ENCODE measurements at places on chromosomes 2 and 18.

GRCh38 chr2:39265315-39265714 is 21.5 kb upstream of the CDKL4 start:
- no peak for DNase-seq

DNA sequence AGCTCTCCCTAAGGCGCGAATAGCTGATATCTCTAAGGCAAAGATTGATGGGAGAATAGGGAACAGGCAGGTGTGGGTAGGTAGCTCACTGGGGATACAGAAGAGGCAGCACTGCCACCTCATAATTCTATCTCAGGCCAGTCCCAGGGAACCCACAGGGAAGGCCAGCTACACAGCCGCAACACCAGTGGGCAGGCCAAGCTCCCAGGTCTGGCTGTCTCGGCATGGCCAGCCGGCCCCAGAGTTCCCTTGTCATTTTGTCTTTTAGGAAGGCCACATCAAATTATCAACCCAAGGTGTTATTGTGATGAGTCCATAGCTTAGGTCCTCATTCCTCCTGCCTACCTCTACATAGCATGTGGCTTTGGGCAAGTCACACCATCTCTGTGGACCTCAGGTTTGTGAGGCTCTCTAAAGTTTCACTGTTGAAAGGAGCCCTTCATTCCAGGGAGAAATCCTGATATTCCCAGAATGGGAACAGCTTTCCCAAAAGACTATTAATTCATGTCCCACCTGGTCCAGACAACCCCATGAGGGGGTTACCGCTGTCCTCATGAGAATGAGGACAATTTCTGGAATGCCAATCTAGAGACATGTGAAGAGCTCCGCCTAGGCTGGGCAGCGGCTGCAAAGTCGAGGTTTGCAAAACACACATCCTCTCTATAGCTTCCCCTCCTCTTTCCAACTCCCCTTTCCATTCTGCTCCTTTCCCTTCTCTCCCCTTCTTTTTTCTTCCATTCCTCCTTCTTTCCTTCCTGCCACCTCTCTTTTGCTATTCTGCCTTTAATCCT is 287.1 kb upstream of the ID2 start:
- no peak for DNase-seq

DNA sequence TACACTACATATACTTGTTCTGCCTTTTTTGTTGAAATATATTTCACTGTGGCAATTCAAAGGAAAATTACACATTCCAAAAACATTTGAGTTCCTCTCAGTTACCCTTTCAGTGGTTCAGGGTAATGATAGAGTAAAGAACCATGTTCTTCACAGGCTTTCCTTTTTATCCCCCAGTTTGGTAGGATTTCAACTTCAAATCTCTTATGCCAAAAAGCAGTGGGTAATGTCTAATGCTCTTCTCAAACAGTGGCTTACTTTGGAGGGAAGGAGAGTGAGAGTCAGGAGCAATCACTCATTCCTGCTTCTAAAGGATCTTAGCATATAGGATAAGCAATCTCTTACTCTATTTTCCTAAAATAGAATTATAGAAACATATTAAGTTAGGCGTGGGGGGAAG is 290.6 kb downstream of the ZEB2 start:
- DNase-seq, result no peak

DNA sequence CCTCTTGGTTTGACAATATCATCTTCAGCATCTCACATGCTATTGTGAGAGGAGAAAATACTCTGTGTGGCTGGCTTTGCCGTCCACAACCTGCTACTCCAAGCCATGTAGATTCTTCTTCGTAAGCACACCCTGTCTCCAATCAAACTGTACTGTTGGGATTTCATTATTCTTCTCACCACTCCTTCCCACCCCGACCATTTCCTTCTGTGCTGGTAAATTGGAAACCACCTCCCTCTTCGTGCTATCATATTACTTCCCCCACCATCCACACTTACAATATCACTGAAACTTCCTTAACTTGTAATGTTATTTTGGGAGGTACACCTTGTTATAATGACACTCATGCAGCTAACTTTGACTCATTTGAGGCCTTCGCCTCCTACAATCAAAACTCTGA is 3.2 kb upstream of the AGXT start:
- DNase-seq, result no peak

DNA sequence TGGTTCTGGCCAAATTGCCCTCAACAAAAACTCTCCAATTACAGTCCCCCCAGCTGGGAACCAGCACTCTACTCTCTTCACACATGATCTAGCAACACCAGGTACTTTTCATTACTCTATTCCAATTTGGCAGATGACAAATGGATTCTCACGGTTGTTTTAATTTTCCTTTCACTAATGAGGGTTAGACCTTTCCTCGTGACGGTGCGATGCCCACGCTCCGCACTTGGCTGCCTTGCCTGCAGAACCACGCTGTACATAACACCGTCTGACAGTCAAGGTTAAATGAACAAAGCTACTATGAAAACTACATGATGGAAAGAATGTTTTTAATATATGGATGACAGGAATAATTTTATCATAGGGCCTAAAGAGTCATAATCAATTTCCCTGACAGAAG is 141.5 kb downstream of the FBXO15 start:
- no peak for DNase-seq

DNA sequence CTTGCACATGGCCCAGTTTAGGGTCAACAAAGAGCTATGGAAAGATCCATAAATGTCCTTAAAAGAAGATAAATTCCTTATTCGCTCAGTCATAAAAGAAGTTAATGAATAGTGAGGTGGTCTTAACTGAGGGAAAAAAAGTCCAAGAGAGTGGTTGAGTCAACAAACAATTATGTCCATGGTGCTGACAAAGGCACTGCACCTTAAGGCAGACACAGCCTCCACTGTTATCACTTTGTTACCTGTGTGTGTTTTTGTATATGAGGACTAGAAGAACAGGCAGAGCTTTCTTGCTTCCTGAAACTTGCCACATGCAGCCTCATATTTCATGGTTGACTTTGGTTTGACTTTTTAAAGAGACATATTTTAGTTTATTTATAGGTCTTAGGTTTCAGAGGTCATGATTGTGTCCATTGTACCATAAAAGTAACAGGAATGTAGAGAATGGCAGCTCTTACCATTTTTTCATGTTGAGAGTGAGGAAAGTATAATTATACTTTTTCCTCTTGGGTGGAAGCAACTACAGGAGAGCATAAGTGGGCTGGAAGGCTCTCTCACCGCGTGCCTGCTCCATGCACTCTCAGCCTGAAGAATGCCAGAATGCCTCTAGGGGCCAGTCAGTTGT is 93.6 kb downstream of the XRCC5 start:
- no peak for DNase-seq

DNA sequence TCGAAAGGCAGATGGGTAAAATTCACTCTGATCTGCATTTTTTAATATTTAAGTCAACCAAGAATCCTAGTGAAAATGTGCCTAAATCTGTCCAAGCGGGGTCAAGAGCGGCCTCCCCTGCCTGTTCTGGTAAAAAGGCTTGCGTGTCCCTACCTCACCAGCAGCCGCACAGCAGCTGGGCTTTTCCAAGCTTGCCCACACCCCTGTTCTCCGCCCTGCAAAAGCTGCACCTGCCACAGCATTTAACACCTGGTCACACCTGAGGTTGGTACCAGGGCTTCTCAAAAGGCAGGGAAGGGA is 25.8 kb upstream of the TMEM182 start:
- no peak for DNase-seq

DNA sequence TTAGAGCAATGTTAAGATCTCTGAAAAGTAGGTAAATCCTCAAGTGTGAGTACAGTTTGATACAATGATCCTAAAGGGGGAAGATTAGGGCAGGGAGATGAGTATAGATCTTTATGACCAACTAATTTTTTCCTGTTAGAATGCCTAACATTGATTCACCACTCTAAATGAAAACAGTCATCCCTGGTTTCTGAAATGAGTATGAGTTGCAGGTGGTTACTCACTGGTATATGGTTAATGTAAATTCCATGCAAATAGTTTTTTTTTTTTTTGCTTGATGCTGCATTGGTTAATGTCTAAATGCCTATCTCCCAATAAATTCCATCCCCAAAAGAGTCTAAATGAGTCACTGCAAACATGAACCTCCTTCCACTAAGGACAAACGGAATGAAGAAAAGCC is 55.0 kb upstream of the SERPINB2 start:
- no peak for DNase-seq

GRCh38 chr18:5155218-5155906 is 41.7 kb downstream of the AKAIN1 start:
- DNase-seq, result no peak

DNA sequence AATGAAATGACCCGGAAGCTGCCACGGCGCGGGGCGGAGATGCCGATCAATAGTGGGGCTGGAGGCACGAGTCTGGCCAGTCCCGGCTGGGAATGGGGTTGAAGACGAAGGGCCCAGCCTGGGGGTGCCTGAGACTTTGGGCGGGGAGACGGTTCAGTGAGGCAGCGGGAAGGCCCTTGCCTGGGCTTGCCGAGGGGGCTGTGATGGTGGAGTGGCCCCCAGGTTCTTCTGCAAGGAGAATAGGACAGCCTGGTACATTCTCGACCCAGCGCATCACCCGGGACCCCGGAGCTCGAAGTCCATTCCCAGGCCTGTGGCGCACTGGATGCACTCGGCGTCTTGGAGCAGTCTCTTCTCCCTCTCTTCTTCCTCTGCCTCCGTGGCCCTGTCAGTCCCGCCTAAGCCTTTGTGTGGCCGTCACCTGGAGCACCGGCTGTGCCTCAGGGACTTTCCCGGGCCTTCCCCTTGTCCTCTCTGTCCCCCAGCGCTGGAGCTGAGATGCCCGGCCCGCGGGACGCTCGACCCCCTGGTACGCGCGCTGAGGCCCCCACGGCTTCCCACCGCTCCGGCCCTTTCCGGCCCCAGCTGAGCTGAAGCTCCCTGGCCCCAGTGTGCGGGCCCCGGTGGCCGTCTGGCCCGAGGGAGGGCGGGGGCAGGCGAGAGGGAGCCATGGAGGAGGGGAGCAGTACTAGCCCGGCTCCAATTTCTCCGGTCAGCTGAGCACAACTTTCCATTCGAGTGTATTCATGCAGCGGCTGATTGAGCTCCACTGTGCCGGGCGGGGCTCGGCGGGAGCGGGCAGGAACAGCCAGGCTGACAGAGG is 8.0 kb downstream of the SIX3 start:
- DNase-seq, result no peak

DNA sequence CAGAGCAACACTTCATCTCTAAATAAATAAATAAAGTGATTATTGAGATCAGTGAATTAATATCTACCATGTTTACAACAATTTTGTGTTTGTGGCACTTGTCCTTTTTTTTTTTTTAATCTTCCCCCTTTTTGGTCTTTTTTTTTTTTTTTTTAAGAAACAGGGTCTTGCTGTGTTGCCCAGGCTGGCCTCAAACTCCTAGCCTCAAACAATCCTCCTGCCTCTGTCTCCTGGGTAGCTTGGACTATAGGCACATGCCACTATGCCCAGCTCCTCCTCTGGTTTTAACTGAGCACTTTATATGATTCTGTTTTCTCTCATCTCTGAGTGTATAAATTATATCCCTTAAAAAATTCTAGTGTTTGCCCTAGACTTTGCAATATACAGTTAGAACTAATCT is 30.3 kb downstream of the SLC4A5 start:
- no peak for DNase-seq

- no peak for DNase-seq
These were observed 537.3 kb downstream of the ERBB4 start for GRCh38 chr2:212001325-212001724.

DNA sequence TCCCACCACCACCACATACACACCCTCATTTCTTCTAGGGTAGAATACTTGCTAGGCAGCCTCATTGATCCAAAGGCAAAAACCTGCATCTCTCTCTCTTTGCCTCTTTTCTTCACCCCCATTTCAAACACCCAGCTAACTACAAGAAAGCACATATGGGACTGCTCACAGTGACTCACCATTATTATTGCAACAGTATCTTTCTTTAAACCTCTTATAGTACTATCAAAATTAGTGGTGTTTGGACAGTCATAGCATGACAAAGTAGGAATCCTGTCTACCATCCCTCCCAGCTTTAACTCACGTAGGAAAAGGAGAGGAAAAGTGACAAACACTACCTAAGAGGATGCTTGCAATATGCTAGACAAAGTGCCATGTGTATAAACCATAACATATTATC is 422.5 kb upstream of the CRIM1 start:
- no peak for DNase-seq

GRCh38 chr2:242063436-242063835 is 193.9 kb downstream of the RTP5 start:
- no peak for DNase-seq

DNA sequence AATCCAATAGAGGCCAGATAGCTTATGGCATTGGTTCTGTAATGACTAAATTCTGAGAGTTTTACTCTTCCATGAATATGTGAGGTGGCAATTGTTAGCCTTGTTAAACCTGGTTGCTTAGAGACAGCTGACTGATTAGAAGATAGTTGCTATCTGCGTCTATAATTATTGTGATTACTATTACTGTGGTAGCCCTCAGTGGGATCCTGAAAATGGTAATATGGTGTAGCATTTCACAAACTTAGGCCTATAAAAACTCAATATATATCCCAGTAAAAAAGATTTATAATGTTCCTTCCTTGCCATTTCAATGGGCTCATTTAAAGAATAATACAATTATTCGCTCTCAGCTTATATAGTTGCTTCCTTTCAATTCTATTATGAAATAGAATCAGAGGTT is 405.8 kb upstream of the CDH2 start:
- DNase-seq, result no peak

- DNase-seq, result no peak
These were observed 19.1 kb downstream of the MTCL1 start for GRCh38 chr18:8724452-8724851.

- DNase-seq, result no peak
These were observed 295.3 kb upstream of the EPAS1 start for GRCh38 chr2:46001741-46002506.

- DNase-seq, result no peak
These were observed 4.5 kb downstream of the SEMA4F start for GRCh38 chr2:74658516-74658915.
